Pons (tissue), 1 donor: ENCODE measurements at places on chromosomes 5 and 9.

DNA sequence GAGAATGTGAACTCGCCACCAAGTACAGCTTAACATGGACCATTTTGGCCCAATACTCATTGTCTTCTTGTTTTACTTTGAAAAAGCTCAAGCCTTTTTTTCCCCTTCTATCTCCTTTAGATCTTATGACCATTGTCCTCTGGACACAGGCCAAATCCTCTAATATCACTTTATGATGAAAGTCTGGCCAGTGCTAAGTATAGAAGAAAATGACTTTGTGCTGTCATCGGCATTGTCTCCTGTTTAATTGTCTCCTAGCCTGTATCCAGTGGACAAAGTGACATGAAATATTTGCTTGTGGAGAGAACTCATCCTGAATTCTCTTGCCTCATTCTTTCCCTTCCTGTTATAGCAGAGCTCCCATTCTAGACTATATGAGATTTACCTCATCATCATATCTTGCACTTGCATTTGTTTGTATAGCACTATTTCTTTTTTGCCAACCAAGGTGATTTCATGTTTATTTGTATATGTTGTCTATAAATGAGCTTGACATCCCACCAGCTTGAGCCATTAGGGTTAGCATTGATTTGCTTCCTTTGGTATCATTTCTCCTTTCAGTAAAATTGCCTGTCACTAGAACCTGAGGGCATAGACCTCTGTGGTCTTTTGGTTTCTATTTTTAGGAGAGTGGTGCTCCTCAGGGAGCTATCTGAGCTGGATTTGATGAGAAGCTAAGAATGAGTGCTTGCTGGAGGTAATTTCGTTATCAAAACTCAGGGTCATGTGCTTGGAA lies 18.8 kb upstream of the TNFAIP8 start:
- no peak for DNase-seq

GRCh38 chr5:164688437-164688836 lies 1183.0 kb downstream of the MAT2B start:
- DNase-seq: no peak

DNA sequence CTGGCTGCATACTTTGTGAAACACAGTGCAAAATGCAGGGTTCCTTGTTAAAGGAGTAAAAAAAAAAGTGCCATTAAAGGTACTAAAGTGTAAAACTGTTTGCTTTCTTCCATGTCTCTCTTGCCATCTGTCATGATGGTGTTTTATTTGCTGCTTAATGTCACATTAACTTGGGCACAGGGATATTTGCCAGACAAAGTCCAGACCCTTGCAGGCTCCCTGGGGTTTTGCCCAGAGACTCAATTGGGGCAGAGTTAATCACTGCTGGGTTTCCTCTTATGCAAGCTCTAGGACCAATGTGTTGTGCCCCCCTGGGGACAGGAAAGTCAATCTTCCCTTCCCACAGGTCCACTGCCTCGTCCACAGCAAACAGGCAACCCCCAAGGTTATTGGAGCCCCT lies 274.3 kb upstream of the SGCD start:
- no peak for DNase-seq

DNA sequence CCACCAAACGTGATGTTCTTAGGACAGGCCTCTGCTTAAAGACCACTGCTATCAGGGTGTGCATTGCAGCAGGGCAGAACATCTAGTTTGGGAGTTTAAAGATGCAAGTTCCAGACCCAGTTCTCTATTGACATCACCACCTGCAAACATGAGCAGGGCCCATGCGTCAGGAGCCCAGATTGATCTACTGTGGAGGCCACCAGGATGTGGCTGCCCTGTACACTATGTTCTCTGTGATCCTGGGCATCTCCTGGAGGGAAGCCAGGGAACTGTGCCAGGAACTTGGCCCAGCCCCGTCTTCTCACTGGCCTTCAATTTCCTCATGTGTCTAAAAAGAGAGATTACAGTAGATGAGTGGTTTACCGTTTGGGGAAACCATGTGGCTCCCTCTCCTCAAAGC lies 87.1 kb downstream of the PDE6A start:
- peak; percentile 54 for DNase-seq

DNA sequence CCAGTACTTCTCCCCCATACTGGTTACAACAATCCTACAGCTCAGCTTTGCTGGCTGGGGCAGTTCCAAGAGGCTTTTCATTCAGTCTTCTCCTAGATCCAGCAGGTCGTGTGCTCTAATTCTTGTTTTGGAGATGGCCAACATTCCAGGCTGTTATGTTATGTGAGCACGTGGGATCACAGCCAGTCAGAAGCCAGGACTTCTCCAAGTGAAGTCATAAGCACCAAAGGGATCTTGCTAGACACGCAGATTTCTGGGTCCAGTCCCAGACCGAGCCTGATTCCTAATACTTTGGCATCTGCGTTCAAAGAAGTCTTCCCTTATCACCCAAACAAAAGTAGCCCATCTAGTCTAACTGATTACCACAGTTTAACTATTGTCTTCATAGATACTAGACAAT lies 1.4 kb upstream of the LARP1 start:
- peak; percentile 48 for DNase-seq

GRCh38 chr5:169037466-169037865 lies 263.5 kb downstream of the SLIT3 start:
- DNase-seq: no peak

GRCh38 chr9:124758691-124759090 lies 12.4 kb downstream of the NR6A1 start:
- no peak for DNase-seq

DNA sequence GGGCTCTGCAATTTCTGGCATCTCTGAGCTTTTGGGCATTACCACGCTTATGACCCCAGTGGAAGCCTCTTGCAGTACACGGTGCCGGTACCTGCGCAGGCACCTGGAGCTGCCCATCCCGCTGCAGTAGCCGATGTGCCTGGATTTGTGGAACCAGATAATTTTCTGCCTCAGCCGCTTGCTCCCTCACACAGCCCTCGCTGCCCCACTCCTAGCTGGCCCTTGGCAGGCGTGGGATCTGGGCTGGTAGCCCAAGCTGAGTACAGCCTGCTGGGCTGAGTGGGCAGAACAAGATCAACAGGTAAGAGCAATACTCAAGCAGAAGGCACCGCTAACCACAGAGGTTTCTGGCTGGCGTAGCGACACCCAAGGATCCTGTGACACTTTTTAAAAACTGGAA lies 1808.8 kb upstream of the ACO1 start:
- no peak for DNase-seq

DNA sequence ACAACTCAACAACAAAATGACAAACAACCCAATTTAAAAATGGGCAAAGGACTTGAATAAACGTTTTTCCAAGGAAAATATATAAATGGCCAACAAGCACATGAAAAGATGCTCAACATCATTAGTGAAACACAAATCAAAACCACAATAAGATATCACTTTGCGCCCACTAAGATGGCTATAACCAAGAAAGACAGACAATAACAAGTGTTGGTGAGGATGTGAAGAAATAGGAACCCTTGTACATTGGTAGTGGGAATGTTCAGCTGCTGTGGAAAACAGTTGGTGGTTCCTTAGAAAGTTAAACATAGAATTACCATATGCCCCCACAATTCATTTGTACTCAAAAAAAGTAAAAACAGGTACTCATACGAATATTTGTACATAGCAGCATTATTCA lies 39.2 kb upstream of the WDR41 start:
- DNase-seq: no peak
